Nasal cavity respiratory epithelium epithelial cell of viscerocranial mucosa (primary cell): ENCODE measurements at places on chromosomes 1 and 21. TPM values are rescaled to one million over a fixed set of nuclear protein-coding genes. Genes with fewer than 3 reads are reported as not detected.

The CIART gene
- total RNA-seq = 2.7 and 4.8 TPM in 2 replicates

The FMN2 gene
- total RNA-seq = not detected in 2 replicates

The OR2T33 gene
- not detected in 2 replicates for total RNA-seq

The EFNA1 gene
- 17.4 and 73.1 TPM in 2 replicates for total RNA-seq

The OR2T11 gene
- total RNA-seq = not detected in 2 replicates

The OR10Z1 gene
- not detected in 2 replicates for total RNA-seq

The MIB2 gene
- 68.6 and 97.4 TPM in 2 replicates for total RNA-seq

The SELL gene
- total RNA-seq = not detected in 2 replicates

The UBE2U gene
- not detected in 2 replicates for total RNA-seq

The HCN3 gene
- total RNA-seq = 0.68 and 1.1 TPM in 2 replicates

The PKLR gene
- total RNA-seq = under 0.01 TPM in 1 of 2 replicates, not detected in the other

The FBXO2 gene
- 27.0 and 65.7 TPM in 2 replicates for total RNA-seq

The LIN28A gene
- not detected in 2 replicates for total RNA-seq

The TMEM82 gene
- total RNA-seq = not detected in 2 replicates

The KRTAP20-4 gene
- not detected in 2 replicates for total RNA-seq

The TRAF3IP3 gene
- total RNA-seq = not detected in 2 replicates

The CRYAA gene
- not detected in 2 replicates for total RNA-seq

The CD34 gene
- not detected in 2 replicates for total RNA-seq

The CHIT1 gene
- under 0.01 TPM in 2 replicates for total RNA-seq

The OR10J5 gene
- not detected in 2 replicates for total RNA-seq

The CLCA4 gene
- total RNA-seq = 0.34 and 26.7 TPM in 2 replicates

The SPRR2F gene
- total RNA-seq = not detected in 2 replicates

The OXCT2 gene
- 0.36 and 1.7 TPM in 2 replicates for total RNA-seq

The RIPK4 gene
- total RNA-seq = 28.0 and 70.5 TPM in 2 replicates
